ENCODE measurements at places on chromosomes 6 and 20.

GRCh38 chr20:31476643-31477215 lies 1.6 kb downstream of the REM1 start:
- peak overlapping the region; percentile 3 for H3K4me3 ChIP-seq
- H3K36me3 ChIP-seq = no peaks in the 10 kb centered on the region
- H3K27me3 ChIP-seq = peaks cover 21% of the 10 kb centered on the region
- H3K4me1 ChIP-seq = no peaks in the 10 kb centered on the region
- peak overlapping the region; percentile 69 for H3K27ac ChIP-seq
- DNase-seq = no peak

DNA sequence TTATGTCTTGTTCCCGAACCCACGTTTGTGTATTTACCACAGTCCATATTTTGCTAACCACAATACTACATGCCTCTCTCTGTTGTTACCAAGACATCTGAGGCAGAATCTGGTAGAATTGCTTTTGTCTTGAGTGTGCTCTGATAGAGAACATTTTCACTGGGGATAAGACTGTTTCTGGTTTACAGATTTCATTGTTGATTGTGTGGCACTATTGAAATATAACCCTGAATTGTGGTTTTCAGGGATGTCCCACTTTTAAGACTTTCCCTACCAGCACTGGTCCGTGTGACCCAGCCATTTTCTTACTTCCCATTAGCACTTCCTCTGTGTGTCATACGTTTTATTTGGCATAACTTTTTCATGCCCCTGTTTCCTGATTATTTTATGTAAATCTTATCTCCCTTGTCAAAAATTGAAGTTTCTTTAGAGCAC lies 12.2 kb downstream of the NCOA7 start:
- DNase-seq = no peak
- no peaks in the 10 kb centered on the region for H3K27me3 ChIP-seq
- peak overlapping the region; percentile 18 for H3K27ac ChIP-seq
- H3K4me3 ChIP-seq = no peak overlapping the region

DNA sequence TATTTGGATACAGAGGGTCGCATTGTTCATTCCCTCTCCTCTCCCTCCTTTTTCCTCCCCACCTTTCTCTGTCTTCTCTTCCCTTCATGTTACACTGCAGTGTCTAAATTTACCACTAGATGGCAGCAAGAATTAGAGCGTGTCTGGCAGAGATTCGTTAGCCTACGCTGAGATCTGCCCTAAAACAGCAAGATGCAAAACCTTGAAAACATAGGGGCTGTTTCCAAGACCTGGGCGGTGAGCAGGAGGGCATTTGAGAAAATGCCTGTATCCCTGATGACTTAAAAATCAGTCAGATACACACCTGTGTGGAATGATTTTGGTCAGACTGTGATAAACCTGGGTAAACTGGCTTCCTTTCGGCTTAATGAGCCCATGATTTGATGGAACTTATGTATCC lies 101.5 kb upstream of the ISM1 start:
- no peaks in the 10 kb centered on the region for H3K4me1 ChIP-seq
- no peak overlapping the region for H3K4me3 ChIP-seq
- H3K36me3 ChIP-seq = no peaks in the 10 kb centered on the region
- peak; percentile 11 for DNase-seq
- H3K27ac ChIP-seq = no peak overlapping the region

GRCh38 chr6:3385660-3386151 lies 71.1 kb downstream of the SLC22A23 start:
- H3K27ac ChIP-seq = peak overlapping the region; percentile 77
- H3K4me3 ChIP-seq = no peak overlapping the region
- peak; percentile 39 for DNase-seq
- H3K36me3 ChIP-seq = no peaks in the 10 kb centered on the region

GRCh38 chr6:104381907-104382306 lies 477.8 kb downstream of the HACE1 start:
- H3K4me3 ChIP-seq = no peak overlapping the region
- no peak overlapping the region for H3K27ac ChIP-seq
- DNase-seq = no peak
- no peaks in the 10 kb centered on the region for H3K27me3 ChIP-seq
- no peaks in the 10 kb centered on the region for H3K4me1 ChIP-seq

DNA sequence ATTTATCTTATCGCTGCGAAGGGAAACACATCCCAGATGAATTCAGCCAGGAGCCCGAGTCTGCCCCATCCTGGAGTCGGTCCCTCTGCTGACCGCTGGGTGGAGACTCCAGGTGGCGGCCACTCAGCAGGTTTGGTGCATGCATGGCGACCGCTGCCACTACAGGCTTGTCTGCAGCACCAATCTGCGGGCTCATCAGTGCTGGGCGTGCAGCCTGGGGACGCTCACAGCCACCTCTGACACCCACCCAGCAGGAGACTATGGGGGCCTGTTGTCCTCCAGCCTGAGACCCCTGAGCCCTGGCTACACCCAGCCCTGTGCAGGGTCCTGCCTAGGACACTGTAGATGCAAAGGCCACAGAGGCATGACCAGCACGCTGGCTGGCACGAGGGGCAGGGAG lies 40.5 kb upstream of the GATA5 start:
- H3K36me3 ChIP-seq = no peaks in the 10 kb centered on the region
- no peak overlapping the region for H3K4me3 ChIP-seq
- H3K27ac ChIP-seq = no peak overlapping the region
- DNase-seq = no peak
- peaks cover 43% of the 10 kb centered on the region for H3K27me3 ChIP-seq

All from transverse colon (tissue), 4 donors.